ENCODE measurements at places on chromosomes 7 and 10.

GRCh38 chr10:13340068-13340467, 8.0 kb downstream of the SEPHS1 start:
- no peak for DNase-seq

DNA sequence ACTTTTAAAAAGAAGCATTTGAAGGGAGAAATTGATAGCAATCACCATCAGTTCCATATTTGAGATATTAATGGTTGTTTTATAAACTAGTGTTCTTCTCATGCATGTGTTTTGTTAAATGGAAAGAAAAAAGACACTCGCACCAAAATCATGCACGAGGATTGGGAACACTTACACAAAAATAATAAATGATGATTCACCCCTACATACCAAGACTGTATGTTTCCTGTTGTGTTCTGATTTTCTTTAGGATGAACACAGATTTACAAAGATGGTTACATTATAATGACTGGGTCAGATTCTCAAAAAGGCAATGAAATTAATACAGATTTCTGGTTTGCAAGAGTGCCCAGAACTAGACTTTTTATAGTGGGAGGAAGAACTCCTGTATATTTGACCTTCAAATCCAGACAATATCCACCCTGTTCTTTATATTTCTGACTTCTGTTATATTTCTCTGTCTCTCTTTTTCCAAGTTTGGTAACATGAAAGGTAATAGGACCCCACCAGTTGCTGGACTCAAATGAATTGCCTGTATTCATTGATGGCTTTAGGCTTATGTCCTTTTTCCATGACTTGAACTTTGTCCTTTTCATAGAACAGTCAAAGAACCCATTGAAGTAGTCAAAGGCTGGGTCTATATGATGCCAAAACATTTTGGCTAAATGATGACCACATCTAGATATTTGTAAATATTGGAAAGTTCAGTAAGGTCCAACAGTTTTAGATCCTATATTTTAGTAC, 54.4 kb downstream of the SEMA3A start:
- DNase-seq, result no peak

GRCh38 chr7:140541513-140542227, 62.4 kb upstream of the MKRN1 start:
- DNase-seq, result no peak

- no peak for DNase-seq
These were observed 256.9 kb upstream of the MBL2 start for GRCh38 chr10:53029449-53029848.

DNA sequence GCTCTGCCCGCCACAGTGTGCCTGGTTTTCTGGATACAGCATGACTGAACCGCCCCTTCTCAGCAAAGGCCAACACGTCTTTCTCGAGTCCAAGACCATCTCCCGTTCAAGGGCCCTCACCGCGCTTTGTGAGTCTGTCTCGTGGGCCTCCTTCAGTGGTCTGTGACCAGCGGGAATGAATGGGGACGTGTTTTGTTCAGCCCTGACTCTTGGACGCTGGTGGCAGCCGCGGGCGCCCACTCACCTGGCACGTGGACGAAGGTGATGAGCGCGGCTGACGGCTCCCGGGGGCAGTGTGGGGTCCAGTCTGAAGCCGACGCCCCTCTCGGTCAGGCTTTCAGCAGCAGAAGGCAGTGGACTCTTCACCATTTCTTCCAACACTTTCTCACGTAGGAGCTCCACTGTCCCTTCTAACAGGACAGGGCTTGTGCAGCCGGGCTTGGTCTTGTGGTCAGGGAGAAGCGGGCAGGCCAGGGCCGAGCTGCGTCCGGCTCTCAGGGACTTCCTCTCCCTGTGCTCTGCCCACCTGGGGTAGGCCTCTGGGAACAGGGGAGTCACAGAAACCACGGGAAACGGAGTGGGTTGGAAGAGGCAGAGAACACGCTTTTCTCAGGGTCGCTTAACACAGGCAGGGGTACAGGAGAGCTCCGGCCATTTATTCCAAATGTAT, 30.4 kb downstream of the AMZ1 start:
- DNase-seq, result no peak
